Smooth muscle cell of trachea (primary cell): ENCODE measurements at places on chromosomes 6 and 20. TPM values are rescaled to one million over a fixed set of nuclear protein-coding genes. Genes with fewer than 3 reads are reported as not detected.

TREM2 gene
- total RNA-seq = 0.33 and 0.44 TPM in 2 replicates

GSTA2 gene
- total RNA-seq = not detected in 2 replicates

RIMS1 gene
- under 0.01 and 0.33 TPM in 2 replicates for total RNA-seq

NKAIN4 gene
- total RNA-seq = not detected in 2 replicates

HUS1B gene
- 0.99 and 1.2 TPM in 2 replicates for total RNA-seq

PACRG gene
- total RNA-seq = 1.3 TPM in 1 of 2 replicates, not detected in the other

TREML4 gene
- not detected in 2 replicates for total RNA-seq

BPIFB1 gene
- not detected in 2 replicates for total RNA-seq

HLA-DRA gene
- total RNA-seq = 0.15 and 0.17 TPM in 2 replicates

SYNDIG1 gene
- total RNA-seq = 0.17 TPM in 1 of 2 replicates, not detected in the other

THBS2 gene
- total RNA-seq = 141 and 254 TPM in 2 replicates

FRS3 gene
- total RNA-seq = 1.7 and 2.8 TPM in 2 replicates

ELOVL2 gene
- total RNA-seq = under 0.01 TPM in 1 of 2 replicates, not detected in the other

SLC22A2 gene
- not detected in 2 replicates for total RNA-seq

AURKA gene
- total RNA-seq = 10.4 and 66.9 TPM in 2 replicates

TSBP1 gene
- not detected in 2 replicates for total RNA-seq

SASH1 gene
- total RNA-seq = 99.2 and 106 TPM in 2 replicates

LY6G6D gene
- total RNA-seq = not detected in 2 replicates

HLA-DMA gene
- 4.7 and 14.1 TPM in 2 replicates for total RNA-seq

CST4 gene
- total RNA-seq = not detected in 2 replicates

JAG1 gene
- 34.9 and 79.1 TPM in 2 replicates for total RNA-seq

CALHM6 gene
- 0.33 and 0.44 TPM in 2 replicates for total RNA-seq

PXT1 gene
- total RNA-seq = not detected in 2 replicates

GPX5 gene
- not detected in 2 replicates for total RNA-seq

HNF4A gene
- total RNA-seq = not detected in 2 replicates

PNPLA1 gene
- total RNA-seq = not detected in 2 replicates

DYNLT2 gene
- 0.99 and 1.5 TPM in 2 replicates for total RNA-seq

ANGPT4 gene
- total RNA-seq = not detected in 2 replicates

F13A1 gene
- not detected in 2 replicates for total RNA-seq

UBD gene
- total RNA-seq = 0.66 TPM in 1 of 2 replicates, not detected in the other

AGER gene
- total RNA-seq = 0.44 and 0.50 TPM in 2 replicates

SEL1L2 gene
- not detected in 2 replicates for total RNA-seq

PEX7 gene
- total RNA-seq = 12.7 and 18.2 TPM in 2 replicates

SLC17A9 gene
- total RNA-seq = 4.8 and 7.4 TPM in 2 replicates

SPEF1 gene
- 0.15 and 0.17 TPM in 2 replicates for total RNA-seq

METTL24 gene
- 0.33 and 0.44 TPM in 2 replicates for total RNA-seq

TAGAP gene
- total RNA-seq = not detected in 2 replicates

C6orf62 gene
- 99.4 and 169 TPM in 2 replicates for total RNA-seq

CLVS2 gene
- under 0.01 TPM in 1 of 2 replicates, not detected in the other for total RNA-seq

APOM gene
- total RNA-seq = 1.0 and 1.3 TPM in 2 replicates

CASS4 gene
- 10.5 and 12.4 TPM in 2 replicates for total RNA-seq

EPHA7 gene
- total RNA-seq = 0.29 TPM in 1 of 2 replicates, not detected in the other

TP53TG5 gene
- total RNA-seq = 0.50 TPM in 1 of 2 replicates, not detected in the other

WFDC10B gene
- not detected in 2 replicates for total RNA-seq

ADGRF1 gene
- not detected in 2 replicates for total RNA-seq

GMPR gene
- total RNA-seq = 11.7 and 15.3 TPM in 2 replicates

TMEM244 gene
- not detected in 2 replicates for total RNA-seq

SEC23B gene
- total RNA-seq = 35.2 and 41.4 TPM in 2 replicates

BMP5 gene
- total RNA-seq = 0.17 and 1.0 TPM in 2 replicates

HTR1B gene
- 0.15 and 0.17 TPM in 2 replicates for total RNA-seq

TREML1 gene
- not detected in 2 replicates for total RNA-seq

DYNLT1 gene
- total RNA-seq = 103 and 144 TPM in 2 replicates

RBPJL gene
- not detected in 2 replicates for total RNA-seq

PIM1 gene
- 8.9 and 20.7 TPM in 2 replicates for total RNA-seq

CLIC5 gene
- total RNA-seq = not detected in 2 replicates

PGC gene
- not detected in 2 replicates for total RNA-seq
